ENCODE measurements at places on chromosomes 5 and 9.

GRCh38 chr9:28956116-28956880 is 1383.0 kb upstream of the C9orf72 start:
- DNase-seq: no peak

DNA sequence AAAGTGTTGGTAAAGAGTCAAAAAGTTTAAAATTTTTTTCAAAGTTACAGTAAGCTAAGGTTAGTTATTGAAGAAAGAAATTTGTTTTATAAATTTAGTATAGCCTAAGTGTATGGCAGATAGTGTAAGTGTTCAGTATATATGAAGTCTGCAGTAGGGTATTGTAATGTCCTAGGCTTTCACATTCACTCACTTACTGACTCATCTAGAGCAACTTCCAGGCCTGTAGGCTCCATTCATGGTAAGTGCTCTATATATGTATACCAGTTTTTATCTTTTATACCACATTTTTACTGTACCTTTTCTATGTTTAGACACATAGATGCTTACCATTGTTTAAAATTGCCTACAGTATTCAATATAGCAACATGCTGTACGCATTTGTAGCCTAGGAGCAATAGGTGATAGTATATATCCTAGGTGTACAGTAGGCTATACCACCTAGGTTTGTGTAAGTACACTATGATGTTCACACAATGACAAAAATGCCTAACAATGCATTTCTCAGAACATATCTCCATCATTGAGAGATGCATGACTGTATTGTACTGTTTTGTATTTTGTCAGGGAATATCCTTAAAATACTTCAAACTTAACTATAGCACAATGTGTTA is 38.5 kb downstream of the CYSTM1 start:
- DNase-seq: no peak

GRCh38 chr5:54553659-54554207 is 36.2 kb downstream of the SNX18 start:
- DNase-seq: no peak

GRCh38 chr9:15670246-15670645 is 117.4 kb downstream of the CCDC171 start:
- no peak for DNase-seq

- DNase-seq: no peak
These were observed 272.9 kb upstream of the PTGER4 start for GRCh38 chr5:40406741-40407211.

DNA sequence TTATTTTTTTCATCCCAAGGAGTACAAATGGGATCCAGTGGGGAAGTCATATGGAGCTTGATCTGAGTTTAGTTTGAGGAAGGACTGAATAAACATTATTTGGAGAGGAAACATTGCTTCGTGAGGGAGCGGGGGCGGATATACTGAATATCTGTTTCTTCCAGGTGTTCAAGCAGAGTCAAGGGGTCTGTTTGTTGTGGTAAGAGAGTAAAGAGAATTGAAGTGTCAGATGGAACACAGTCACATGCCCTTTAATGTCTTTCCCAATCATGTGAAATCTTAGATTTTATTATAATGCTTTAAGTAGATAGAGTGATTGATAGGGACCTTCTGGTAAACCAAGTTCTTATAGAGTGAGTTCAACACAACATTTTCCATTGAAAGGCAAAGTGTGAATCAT is 33.7 kb downstream of the DDX46 start:
- DNase-seq: no peak

DNA sequence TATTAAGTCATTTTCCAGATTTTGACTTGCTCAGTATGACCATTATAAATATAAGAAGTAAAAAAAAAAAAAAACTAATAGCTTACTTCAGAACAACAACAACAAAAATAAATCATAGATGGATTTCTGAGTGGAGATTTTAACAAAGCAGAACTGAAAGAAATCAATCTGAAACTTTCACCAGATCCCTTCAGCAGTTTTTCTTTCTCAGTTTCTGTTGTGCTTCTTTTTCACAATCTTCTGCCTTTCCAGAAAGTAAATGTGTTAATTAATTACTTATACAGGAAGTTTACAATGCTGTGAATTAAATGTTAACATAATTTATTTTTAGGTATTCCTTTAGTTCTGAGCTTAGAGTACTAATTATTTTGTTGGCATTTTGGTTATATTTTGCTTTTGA is 73.5 kb downstream of the CHSY3 start:
- no peak for DNase-seq

- DNase-seq: no peak
These were observed 533.8 kb upstream of the CYLC2 start for GRCh38 chr9:102461156-102461819.

DNA sequence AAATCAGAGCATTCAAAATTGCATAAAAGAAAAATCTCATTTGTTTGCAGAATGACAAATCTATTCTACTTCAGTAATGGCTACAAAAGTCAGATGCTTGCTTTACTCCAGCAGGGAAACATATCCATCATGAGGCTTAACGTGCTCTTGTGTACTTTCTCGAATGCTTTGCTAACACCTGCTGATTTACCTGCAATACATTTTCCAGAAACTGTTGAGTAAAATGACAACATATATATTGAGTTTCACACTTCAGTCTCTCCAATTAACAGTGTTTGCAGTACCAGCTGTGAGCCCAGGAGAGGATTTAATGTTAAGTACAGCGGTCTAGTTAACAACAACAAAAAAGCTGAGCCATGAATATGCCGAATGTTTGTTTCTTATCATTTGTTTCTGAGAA is 391.5 kb upstream of the SMC2 start:
- no peak for DNase-seq

DNA sequence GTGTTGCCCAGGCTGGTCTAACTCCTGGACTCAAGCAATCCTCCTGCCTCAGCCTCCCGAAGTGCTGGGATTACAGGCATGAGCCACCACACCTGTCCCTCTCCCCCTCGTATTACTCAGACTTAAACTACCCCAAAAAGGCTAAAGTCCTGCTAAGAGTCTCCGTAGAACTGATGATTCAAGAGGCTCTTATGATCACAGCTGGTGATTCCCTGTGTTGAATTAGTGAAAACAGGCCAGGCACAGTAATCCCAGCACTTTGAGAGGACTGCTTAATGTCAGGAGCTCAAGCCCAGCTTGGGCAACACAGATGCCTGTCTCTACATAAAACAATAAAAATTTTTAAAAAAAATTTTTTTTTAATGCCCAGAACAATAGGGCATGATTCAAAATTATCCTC is 9.2 kb downstream of the CDC26 start:
- DNase-seq: no peak

GRCh38 chr5:98791898-98792580 is 18.6 kb downstream of the RGMB start:
- no peak for DNase-seq

DNA sequence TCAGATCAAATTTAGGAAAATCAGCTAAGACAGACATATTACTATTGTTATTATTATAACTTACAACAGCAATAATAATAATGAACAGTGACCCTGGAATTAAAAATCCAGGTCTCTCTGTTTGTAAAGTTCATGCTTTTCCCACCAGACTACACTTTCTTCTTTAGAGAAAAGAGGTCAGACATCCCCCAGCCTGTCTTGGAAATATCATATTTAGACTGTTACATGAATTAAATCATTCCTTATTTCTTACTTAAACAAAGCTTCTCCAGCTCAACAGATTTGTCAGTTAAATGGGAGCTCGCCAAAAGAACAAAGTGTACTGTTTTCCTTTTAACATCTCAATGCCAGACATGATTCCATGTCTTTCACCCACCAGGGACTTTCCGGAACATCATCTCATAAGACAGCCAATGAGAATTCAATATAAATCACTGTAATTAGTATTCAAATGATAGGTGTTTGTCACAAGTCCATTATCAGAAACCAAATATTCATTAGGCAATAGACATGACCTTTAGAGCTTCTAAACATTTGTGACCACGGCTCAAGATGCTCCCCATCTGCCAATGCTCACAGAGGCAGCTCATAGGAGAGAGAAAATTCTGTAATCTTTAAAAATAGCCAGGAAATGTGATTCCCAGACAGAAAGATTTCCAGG is 351.9 kb downstream of the ENC1 start:
- DNase-seq: no peak

DNA sequence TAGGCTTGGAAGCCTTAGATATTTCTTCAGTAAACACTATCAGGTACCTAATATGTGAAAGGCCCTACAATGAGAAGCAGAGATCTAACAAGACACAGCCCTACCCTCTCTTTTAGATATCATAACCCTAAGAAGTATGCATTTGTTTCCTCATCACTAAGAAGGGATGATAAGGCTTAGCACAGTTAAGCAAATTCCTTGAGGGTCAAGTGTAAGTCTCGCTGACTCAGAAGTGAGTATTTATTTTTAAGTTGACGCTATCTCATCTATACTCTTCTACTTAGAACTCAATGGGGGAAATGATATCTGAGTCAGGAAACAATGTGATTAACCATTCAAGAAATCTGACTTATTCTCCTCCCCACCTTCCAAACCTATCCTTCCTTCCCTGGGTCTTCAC is 149.7 kb downstream of the ESM1 start:
- no peak for DNase-seq

DNA sequence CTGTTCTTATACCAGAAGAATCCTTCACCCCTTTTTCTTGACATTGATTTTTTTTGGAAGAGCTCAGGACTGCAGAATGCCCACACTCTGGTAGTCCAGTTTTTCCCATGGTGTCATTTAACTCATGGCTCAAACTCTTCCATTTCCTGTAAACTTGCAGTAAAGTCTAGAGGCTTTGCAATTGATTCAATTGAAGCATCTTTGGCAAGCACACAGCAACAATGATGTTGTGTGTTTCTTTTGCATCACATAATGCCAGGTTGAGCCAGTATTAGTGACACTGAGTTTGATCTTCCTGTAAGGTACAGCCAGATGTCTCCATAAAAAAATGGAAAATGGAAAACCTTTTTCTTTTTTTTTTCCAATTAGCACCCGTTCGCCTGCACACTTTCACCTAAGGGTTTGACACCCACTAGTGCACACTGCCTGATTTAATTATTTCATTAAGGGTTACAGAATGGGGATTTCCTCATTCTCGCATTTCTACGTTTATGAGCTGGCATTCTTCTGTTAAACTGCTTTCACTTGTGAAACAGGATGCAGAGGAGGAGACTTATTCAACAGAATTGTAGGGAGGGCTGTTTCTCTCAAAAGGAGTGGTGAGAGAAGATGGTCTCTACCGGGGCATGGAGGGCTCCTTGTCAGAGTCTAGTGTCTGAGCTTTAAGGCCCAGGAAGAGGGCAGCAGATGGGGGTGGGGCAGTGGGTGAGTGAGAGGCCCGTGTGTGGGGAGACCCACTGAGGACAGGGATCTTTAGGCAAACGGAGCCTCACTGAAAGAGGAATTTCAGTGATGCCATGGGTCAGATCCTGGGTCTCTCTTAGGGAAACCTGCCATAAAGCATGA is 2.2 kb upstream of the S1PR3 start:
- no peak for DNase-seq

DNA sequence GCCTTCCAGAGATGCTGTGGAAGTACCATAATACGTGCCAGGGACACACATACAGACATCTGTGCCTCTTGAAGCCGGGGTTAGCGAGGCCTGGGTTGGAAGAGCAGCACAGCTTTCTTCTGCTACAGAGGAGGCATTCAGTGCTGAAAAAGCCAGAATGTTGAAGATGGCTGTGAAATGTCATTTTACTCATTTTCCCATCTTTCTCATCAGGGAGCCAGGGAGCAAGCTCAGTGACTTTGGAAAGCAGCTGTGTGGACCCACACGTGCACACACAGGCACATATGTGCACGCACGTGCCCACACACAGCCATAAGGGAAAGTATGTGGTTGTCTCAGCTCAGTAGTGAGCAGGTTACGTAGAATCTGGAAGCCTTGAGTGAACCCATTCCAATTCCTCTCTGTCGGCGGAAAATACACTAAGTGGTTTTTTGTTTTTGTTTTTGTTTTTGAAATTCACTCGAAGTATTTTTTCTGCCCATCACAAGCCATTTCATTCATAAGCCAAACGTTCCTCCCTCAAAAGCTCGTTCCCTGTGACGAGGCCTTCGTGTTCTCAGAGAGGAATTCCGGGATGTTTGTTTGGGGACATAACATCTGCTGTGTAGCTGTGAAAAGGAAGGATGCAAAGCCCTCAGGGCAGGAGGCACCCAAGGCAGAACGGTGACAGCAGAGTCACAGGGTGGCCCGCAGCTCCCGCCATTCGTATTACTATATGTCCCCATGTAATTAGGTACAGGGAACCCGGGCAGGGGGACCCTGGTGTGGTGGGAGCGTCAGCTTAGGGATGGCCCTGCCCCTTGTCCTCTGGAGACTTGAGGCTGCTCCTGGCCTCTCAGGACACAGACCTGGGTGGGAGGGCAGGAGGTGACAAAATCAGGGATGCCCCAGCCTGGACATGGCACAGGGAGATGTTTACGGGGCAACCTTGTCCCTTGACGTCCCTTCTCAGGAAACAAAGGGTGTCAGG is 29.0 kb upstream of the ANKRD33B start:
- DNase-seq: no peak

- DNase-seq: no peak
These were observed 270.5 kb upstream of the CTNND2 start for GRCh38 chr5:12174734-12175133.

DNA sequence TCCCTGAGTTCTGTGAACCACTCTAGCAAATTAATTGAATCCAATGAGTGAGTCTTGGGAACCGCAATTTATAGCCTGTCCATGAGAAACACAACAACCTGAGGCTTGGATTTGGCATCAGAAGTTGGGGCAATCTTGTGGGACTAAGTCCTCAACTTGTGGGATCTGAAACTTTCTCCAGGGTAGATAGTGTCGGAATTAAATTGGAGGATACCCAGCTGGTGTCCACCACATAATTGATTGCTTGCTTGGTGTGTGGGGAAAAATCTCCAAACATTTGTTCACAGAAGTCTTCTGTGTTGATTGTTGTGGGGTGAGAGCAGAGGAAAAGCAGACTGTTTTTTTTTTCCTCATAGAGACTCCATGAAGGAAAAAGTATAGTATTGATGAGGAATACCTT is 320.6 kb upstream of the MEF2C start:
- DNase-seq: no peak

DNA sequence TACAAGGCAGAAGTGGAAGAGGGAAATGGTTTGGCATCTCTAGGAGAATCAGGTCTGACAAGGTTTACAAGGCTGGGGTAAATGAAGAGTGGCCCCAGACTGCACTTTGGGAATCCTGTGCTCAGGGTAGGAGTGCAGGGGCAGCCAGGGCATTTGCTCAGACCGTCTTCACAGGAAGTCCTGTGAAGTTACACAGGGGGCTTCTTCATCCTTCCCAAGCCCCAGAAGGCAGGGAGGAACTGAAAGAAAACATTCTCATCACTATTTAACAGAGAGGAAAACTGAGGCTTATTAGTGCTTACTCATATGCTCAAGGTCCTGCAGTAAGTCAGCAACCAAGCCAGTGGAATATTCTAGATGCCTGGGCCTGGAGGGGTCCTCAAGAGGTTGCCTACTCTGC is 80.7 kb downstream of the NRG2 start:
- no peak for DNase-seq

GRCh38 chr9:88322906-88323566 is 65.2 kb upstream of the SPIN1 start:
- DNase-seq: no peak

GRCh38 chr9:34025062-34025461 is 23.6 kb downstream of the UBAP2 start:
- no peak for DNase-seq

GRCh38 chr5:15132816-15133405 is 261.3 kb upstream of the ANKH start:
- DNase-seq: no peak

GRCh38 chr5:172725785-172726184 is 45.2 kb downstream of the DUSP1 start:
- no peak for DNase-seq

All from CMK (cell line).